Vagina (tissue), 2 donors: ENCODE measurements at places on chromosomes 16 and 17.
A peak's percentile ranks its signal among the peaks of the same experiment; 100 is the strongest.

GRCh38 chr16:67301080-67301782 is 21.9 kb downstream of the PLEKHG4 start:
- DNase-seq = no peak

DNA sequence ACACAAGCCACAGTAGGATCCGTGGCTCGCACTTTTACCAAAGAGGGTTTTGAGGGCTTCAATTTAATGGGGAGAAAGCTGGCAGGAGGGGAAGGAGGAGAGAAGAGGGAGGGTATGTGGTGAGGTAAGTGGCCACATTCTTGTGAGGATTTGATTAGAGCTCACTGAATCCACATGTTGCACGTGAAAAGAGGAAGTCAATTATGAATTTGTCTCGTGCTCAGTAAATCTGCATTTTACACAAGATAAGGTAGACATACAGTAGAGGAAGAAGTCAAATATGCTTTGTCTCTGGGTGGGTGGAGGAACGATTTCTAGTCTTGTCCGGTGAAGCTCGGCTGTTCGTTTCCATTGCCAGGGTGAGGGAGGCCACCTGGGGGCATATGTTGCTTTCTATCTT is 862 bp downstream of the ZNF232 start:
- no peak for DNase-seq

- no peak for DNase-seq
These were observed 621 bp upstream of the CSHL1 start for GRCh38 chr17:63911657-63912100.

DNA sequence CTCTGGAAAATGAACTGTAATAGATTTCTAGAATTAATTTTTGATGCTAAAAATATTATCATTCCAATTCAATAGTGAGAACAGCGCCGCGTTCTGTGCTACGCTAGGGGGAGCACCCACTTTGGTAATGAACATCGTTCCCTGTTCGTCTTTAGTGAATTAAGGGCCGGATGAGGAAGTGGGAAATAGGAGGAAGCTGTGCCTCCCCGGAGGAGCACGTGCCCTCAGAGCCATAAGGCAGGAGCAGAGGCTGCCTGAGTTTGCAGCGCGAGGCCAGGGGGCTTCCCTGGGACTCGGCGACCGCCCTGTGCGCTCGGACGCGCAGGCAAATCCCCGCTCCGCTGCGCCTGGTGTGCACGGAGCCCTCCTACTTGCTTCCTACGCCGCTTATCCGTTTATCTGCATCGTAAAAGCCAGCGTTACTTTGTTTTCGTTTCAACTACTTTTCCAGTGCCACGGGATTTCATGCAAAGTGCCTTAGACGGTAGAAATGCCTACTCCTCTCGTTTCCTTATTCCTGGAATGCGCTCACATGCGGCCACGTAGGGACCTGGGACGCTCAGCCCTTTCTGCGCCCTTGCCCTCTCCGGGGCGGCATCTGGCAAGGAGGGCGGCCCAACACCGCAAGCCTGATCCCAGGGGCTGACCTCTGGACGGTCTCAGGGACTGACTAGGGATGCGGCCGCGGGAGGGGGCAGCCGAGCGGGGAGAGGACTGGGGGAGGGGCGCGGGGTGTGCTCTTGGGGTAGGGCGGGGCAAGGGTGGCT is 76.4 kb downstream of the KCNJ12 start:
- peak; percentile 84 for DNase-seq

DNA sequence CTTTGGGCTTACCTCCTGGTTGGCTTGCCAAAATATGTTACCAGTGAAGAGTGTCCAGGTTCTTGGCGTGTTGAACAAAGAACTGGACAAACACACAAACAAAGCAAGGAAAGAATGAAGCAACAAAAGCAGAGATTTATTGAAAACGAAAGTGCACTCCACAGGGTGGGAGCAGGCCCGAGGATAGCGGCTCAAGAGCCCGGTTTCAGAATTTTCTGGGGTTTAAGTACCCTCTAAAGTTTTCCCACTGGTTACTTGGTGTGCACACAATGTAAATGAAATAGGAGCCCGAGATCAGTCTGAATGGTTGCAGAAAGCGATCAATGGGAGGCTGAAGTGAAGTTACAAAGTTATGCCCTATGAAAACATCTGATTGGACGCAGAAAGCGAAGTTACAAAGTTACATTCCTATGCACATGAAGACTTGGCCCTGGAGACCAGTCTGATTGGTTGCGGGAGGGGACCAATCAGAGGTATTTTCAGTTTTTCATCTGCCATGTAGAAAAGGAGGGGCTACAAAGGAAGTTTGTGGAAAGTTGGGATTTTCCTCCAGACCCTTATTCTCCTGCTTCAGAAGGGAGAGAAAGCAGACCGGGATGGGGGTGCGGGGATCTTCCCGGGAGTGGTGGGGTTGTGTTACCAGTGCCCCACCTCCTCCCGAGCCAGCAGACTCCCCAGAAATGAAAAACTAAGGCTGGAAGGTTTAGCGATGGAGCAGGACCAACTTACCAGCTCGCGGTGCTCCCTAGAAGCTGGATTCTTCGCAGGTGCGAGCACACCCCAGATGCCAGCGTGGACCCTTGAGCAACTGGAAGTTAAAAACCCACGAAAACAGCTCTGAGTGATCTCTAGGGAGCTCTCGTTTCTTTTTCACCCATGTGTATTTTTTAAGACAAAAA is at the start of gene SLFN12:
Gene SLFN12 (minus strand): TSS at position 325 of the 899 bp plus-strand sequence. CDS start 9,472 bp downstream, outside the sequence.
- DNase-seq = no peak

GRCh38 chr16:25097276-25097975 is 14.1 kb upstream of the LCMT1 start:
- no peak for DNase-seq

DNA sequence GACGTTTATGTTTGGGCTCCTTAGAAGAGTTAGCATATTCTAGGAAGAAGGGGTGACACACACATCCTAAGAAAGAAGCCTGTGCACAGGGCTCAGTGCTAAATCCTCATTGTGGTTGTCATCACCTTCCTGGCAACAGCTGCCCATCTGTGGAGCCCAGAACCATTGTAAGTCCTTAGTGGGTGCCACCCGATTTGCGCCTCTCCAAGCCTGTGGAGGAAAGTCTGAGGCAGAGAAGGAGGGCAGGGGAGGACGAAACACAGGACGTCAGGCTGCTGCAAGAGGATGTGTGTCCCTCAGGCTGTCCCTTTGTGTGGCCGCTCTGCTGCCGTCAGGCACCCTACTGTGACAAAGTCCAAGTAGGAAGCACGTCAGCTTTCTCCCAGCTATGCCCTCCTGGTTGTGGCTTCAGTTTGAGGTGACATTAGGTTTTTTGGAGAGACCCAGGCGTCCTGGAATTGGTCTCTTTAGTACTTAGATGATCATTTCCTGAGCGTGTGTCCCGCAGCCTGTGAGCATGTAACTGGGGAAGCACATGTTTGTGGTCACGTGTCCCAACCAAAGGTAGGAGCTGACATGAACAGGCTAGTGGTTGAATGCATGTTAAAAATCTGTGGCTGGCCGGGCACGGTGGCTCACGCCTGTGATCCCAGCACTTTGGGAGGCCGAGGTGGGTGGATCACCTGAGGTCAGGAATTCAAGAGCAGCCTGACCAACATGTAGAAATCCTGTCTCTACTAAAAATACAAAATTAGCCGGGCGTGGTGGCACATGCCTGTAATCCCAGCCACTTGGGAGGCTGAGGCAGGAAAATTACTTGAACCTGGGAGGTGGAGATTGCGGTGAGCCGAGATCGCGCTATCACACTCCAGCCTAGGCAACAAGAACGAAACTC is 10.7 kb downstream of the CLUAP1 start:
- DNase-seq = no peak

GRCh38 chr16:2919511-2920255 is 8.0 kb downstream of the FLYWCH1 start:
- DNase-seq = no peak

DNA sequence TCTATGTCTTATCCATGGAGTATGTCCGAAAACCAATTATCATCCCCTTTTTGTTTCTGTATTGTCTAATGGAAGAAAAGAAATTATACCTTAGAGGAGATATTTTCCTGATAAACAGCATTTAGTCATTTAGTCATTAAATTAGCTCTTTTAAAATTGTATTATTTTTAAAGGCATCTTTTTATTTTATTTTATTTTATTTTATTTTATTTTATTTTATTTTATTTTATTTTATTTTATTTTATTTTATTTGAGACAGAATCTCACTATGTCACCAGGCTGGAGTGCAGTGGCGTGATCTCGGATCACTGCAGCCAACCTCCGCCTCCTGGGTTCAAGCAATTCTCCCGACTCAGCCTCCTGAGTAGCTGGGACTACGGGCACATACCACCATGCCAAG is 559.1 kb downstream of the CDH13 start:
- DNase-seq = no peak

DNA sequence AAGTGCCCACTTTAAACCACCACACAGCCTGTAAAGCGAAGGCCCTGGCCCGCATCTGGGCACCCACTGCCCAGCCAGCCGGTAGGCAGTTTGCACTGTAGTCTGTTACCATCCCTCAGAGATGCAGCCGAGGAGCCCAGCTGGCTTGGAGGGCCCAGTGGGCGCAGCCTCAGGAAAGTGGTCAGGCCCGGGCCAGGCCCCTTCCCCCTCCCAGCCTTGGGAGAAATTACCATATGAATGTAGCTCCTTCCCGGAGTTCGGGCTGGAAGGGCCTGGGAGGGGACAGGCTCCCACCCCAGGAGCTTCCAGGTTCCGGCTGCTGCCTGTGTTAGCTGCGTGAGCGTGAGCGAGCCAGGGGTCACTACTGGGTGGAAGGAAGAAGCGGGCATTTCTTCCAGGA is 325.4 kb downstream of the SEC14L1 start:
- DNase-seq = no peak

DNA sequence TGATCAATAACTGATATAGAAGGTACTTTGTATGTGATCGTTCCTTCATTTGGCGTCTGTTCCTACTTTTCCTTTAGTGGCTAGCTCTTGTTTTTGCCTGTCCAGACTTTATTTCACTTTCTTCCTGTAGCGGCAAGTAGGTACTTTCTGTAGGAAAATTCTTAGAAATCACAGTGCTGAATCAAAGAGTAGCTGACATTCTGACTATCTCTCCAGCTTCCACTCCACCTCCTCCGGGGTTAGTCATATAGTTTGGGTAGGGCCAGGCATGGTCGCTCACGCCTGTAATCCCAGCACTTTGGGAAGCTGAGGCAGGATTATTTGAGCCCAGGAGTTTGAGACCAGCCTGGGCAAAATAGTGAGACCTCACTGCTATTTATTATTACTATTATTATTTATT is 29.9 kb upstream of the PAFAH1B1 start:
- no peak for DNase-seq

DNA sequence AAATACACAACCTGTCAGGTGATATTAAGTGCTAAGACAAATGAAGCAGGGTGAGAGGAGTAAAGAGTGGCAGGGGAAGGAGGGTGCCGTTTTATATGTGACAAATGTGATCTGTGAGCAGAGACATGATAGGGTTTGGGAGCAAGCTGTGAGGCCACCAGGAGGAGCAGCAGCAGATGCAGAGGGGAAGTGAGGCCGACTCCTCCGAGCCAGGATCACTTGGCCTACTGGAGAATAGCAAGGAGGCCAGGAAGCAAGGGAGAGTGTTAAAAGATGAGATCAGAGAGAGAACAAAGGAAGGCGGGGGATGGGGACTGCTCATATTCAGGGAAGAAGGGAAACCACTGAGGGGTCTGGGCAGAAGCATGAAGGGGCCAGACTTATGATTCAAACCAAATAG is 129.4 kb downstream of the TANGO6 start:
- no peak for DNase-seq

DNA sequence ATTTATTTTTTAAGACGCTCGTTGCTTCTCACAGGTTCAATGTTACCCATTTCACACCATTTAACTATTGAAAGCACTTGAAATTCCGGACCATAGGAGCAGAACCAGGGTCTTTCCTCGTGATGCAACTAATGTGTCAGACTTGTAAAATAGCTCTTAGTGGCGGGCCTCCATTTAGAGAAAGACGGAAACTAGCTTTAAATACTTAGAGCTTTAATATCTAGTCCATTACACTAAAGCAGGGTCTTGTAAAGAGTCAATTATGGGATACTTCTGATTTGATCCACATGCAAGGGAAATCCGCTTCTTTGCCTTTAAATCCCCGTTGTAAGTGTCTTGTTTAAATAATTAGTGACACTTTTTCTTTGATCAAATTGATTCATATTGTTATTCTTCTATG is 56.6 kb downstream of the NACA2 start:
- no peak for DNase-seq

GRCh38 chr17:64158406-64158805 is 28.5 kb upstream of the ERN1 start:
- DNase-seq = no peak

DNA sequence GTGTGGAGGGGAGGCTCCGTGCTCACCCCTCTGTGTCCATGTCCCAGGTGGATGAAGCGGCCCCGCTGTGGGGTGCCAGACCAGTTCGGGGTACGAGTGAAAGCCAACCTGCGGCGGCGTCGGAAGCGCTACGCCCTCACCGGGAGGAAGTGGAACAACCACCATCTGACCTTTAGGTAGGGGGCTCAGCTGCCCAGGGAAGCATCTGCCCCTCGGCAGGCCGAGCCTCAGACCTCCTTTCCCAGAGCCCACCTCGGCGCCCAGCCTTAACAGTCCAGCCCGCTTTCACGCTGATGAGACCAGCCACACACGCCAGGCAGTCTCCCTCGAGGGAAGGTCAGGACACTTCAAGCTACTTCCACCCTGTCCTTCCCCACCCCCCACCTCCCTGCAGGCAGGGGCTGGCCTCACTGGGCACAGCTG is 12.7 kb downstream of the MMP15 start:
- DNase-seq = no peak

DNA sequence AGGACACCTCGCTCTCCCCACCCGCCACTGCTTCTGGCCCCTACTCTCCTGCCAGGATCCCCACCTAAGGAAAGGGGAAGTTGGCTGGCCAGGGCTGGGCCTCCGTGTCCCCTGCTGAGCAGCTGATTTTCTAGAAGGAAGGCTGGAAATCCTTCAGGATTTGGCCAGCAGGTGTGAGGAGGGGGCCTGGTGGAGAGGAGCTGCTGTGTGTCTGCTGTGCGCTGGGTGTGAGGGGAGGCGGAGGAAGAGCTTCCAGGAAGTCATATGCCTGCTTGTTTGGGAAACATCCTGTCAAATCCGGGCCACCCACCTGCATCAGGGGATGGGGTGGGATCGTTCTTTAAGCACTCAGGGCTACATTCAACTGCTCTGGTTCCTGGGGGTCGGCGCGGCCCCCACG is 28.6 kb downstream of the TPSG1 start:
- no peak for DNase-seq

- DNase-seq = no peak
These were observed 328.8 kb downstream of the CPPED1 start for GRCh38 chr16:12474806-12475410.
